ENCODE measurements at places on chromosomes 11 and 22.

GRCh38 chr11:59283311-59283710 is 70.6 kb upstream of the MPEG1 start:
- no peaks in the 10 kb centered on the region for H3K36me3 ChIP-seq
- DNase-seq, result no peak
- H3K27ac ChIP-seq, result no peak overlapping the region
- H3K4me1 ChIP-seq, result peaks cover 1% of the 10 kb centered on the region
- no peak overlapping the region for H3K4me3 ChIP-seq
- no peaks in the 10 kb centered on the region for H3K27me3 ChIP-seq

DNA sequence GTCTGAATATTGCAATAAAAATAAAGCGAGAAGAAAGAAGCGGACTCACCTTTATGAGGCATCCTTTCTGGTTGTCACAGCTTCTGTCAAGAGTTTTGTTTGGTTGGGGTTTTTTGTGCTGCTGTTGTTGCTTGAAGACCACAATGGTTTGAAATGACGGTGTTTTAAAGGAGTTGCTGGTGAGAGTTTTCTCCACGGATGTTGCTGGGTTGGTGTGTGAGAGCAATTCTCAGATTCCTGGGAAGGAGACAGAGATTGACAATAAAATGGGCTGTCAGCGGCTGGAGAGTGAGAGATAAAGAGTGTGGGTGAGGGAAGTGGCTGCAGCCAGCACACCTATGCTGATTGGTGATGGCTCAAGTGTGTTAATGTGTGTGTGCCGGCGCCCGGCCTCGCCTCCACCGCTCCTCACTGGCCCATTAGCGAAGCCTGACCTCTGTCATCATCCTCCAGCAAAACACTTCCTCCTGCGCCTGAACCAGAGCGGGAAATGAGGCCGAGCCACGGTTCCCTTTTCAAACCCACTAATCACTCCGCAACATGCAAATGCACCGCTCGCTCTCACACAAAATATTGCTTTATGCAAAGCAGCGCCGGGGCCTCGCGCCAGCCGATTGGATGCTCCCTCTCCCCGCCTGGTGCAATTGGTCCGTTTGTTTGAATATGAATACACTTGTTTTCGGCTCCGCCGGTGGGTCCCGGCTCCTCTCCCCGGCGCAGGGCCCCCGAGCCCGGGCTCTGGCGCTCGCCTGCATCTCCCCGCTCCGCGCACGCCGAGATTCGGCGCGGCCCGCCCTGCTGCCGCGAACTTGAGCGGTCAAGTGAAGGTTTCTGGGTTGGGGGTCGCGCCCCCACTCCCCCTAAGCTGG is at the start of gene PAX6:
TSS of gene PAX6 (minus strand) at position 544 of the 869 bp plus-strand sequence. CDS start 4,911 bp downstream, outside the sequence.
- H3K27ac ChIP-seq, result no peak within 1 kb of the TSS
- no peaks in the 10 kb centered on the region for H3K36me3 ChIP-seq
- no peaks in the 10 kb centered on the region for H3K4me1 ChIP-seq
- peak within 1 kb of the TSS; percentile 28 for H3K4me3 ChIP-seq

- DNase-seq, result no peak
- H3K27me3 ChIP-seq, result no peaks in the 10 kb centered on the region
- H3K36me3 ChIP-seq, result no peaks in the 10 kb centered on the region
- no peak overlapping the region for H3K27ac ChIP-seq
- H3K4me3 ChIP-seq, result no peak overlapping the region
- no peaks in the 10 kb centered on the region for H3K4me1 ChIP-seq
Measured at GRCh38 chr22:37943136-37943824, 10.1 kb downstream of the C22orf23 start.

DNA sequence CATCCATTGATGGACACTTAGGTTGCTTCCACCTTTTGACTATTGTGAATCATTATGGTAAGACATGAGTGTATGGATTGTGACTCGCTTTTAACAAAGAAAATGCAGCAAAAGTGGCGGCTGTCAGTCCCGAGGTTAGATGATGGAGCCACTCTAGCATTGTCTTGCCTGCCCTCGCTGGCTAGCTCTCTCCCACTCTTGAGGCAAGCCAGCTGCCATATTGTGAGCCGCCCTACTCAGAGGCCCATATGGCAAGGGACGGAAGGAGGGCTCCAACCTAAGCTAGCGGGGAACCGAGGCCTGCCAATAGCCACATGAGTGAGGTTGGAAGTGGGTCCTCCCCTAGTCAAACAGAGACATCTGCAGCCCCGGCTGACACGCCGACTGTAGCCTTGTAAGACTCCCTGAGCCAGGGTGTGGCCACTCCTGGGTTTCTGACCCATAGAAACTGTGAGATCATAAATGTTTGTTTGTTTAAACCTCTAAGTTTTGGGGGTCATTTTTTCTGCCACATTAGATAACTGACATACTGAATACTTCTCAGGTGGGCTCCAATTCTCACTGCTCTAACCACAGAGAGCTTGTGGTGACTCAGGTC is 160.2 kb downstream of the LDLRAD3 start:
- H3K36me3 ChIP-seq, result no peaks in the 10 kb centered on the region
- H3K4me3 ChIP-seq, result no peak overlapping the region
- H3K27ac ChIP-seq, result no peak overlapping the region
- no peaks in the 10 kb centered on the region for H3K4me1 ChIP-seq

- H3K27ac ChIP-seq, result no peak overlapping the region
- no peaks in the 10 kb centered on the region for H3K4me1 ChIP-seq
- no peak for DNase-seq
- no peaks in the 10 kb centered on the region for H3K36me3 ChIP-seq
- no peak overlapping the region for H3K4me3 ChIP-seq
Measured at GRCh38 chr11:4195909-4196308, 101.3 kb downstream of the RRM1 start.

DNA sequence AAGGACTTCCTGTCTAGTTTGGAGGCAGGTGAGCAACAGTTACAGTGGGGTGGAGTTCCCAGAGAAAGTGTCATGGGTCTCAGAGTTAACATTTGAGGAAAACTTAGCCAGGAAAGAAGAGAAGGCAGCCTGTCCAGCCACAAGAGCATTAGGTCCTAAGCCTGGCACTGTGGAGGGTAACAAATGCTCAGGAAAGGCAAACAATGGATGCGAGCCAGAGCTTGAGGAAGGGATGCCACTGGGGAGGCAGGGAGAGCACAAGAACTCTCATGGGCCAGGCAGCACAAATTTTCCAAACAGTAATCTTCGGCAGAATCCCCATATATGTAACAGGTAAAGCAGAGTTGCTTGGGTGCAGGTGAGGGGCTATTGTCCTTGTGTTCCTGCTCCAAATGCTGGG is 8.0 kb upstream of the SERPIND1 start:
- H3K36me3 ChIP-seq, result no peaks in the 10 kb centered on the region
- no peak overlapping the region for H3K27ac ChIP-seq
- no peaks in the 10 kb centered on the region for H3K4me1 ChIP-seq
- no peaks in the 10 kb centered on the region for H3K27me3 ChIP-seq
- no peak for DNase-seq
- no peak overlapping the region for H3K4me3 ChIP-seq

DNA sequence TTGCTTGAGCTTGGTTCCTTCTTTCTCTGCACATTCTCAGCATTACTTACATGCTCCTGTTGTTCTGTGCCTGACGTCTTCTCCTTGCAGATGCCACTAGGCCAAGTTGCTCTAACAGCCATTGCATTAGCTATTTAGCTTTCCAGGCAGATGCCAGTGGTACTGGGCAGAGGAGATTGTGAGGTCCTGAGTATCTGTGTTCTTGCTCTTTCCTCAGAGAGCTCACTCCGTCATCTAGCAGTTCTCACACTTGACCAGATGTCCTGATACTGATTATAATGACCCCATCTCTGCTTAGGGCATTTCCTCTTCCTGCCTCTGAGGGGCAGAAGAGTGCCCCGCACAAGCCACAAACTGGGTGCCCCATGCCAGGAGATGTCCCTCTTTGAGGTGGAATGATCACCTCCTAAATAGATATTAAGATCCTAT is 30.7 kb downstream of the ARHGAP1 start:
- no peaks in the 10 kb centered on the region for H3K27me3 ChIP-seq
- no peak for DNase-seq
- H3K4me3 ChIP-seq, result no peak overlapping the region
- peaks cover 5% of the 10 kb centered on the region for H3K4me1 ChIP-seq

GRCh38 chr22:21094911-21095772 is 49.4 kb downstream of the LRRC74B start:
- no peaks in the 10 kb centered on the region for H3K36me3 ChIP-seq
- H3K4me3 ChIP-seq, result no peak overlapping the region
- H3K27ac ChIP-seq, result no peak overlapping the region
- H3K27me3 ChIP-seq, result no peaks in the 10 kb centered on the region

GRCh38 chr11:80315200-80315599 is 874.4 kb upstream of the TENM4 start:
- DNase-seq, result no peak
- no peak overlapping the region for H3K4me3 ChIP-seq
- no peaks in the 10 kb centered on the region for H3K36me3 ChIP-seq
- H3K4me1 ChIP-seq, result no peaks in the 10 kb centered on the region

- DNase-seq, result no peak
- no peak overlapping the region for H3K27ac ChIP-seq
- H3K36me3 ChIP-seq, result no peaks in the 10 kb centered on the region
- H3K4me3 ChIP-seq, result no peak overlapping the region
- no peaks in the 10 kb centered on the region for H3K4me1 ChIP-seq
Measured at GRCh38 chr22:31210556-31211421, 1.3 kb upstream of the LIMK2 start.

DNA sequence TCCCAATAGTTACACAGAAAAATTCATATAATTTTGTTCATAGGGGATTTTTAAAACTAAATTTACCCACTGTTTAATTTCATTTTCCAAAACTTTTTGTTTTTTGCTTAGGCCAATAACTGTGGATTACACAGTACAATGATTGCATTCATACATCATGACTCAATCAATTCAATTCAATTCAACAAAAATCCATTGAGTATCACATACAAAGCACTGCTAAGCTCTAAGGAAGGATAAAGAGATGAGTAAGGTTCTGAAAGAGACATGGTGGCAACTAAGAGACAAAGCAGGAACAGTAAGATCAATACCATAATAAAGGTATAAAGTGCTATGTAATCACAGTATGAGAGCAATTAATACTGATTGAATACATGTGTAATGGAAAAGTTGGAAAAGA is 9.4 kb upstream of the LAYN start:
- H3K27me3 ChIP-seq, result no peaks in the 10 kb centered on the region
- DNase-seq, result no peak
- H3K36me3 ChIP-seq, result no peaks in the 10 kb centered on the region
- no peak overlapping the region for H3K27ac ChIP-seq
- H3K4me1 ChIP-seq, result no peaks in the 10 kb centered on the region

- no peak overlapping the region for H3K4me3 ChIP-seq
- H3K27me3 ChIP-seq, result no peaks in the 10 kb centered on the region
- no peak for DNase-seq
- no peaks in the 10 kb centered on the region for H3K4me1 ChIP-seq
Measured at GRCh38 chr11:58726737-58727414, 4.9 kb downstream of the GLYAT start.

GRCh38 chr11:134576721-134577171 is 164.7 kb upstream of the B3GAT1 start:
- H3K27ac ChIP-seq, result no peak overlapping the region
- no peak overlapping the region for H3K4me3 ChIP-seq
- DNase-seq, result peak; percentile 57
- no peaks in the 10 kb centered on the region for H3K36me3 ChIP-seq

DNA sequence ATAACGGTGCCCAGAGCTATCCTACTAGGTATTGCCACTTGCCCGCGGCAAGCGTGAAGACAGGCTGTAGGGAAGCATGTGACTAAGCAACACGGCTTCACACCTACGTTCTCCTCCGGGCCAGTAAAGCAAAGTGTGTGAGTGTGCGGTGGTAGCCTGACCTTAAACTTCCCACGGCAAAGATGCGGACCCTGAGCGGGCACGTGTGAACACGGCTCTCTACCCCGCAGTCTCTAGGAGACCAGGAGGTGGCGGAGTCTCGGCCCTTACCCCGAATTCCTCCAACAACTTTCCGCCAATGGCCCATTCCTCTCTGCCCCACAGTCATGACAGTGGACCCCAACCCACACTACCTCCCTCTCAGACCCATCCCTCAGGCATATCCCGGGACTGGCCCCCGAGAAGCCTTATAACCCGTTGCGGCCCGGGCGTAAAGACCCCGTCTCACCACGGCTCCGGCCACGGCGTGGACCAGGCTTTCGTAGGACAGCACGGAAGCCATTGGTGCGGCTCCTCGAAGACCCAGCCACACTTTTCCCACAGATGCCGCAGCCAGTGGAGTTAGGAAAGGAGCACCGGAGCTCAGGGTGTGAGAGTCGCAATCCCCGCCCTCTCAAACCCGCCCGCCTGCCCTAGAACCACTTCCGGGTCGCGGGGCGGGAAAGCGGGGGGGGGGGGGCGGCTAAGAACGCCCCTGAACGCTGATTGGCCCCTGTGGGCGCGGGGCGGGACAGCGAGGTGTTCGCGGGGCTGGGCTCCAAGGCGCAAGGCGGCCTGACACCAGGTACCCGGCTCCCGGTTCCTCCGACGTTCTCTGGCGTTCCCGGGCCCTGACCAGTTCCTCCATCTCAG is at the start of gene SLC25A17:
TSS of gene SLC25A17 (minus strand) at position 600 of the 852 bp plus-strand sequence. CDS start at position 502, 98 bp downstream.
- H3K4me3 ChIP-seq, result peak within 1 kb of the TSS; percentile 82
- no peaks in the 10 kb centered on the region for H3K27me3 ChIP-seq
- peak; percentile 90 for DNase-seq
- peaks cover 4% of the 10 kb centered on the region for H3K4me1 ChIP-seq
- H3K36me3 ChIP-seq, result no peaks in the 10 kb centered on the region

DNA sequence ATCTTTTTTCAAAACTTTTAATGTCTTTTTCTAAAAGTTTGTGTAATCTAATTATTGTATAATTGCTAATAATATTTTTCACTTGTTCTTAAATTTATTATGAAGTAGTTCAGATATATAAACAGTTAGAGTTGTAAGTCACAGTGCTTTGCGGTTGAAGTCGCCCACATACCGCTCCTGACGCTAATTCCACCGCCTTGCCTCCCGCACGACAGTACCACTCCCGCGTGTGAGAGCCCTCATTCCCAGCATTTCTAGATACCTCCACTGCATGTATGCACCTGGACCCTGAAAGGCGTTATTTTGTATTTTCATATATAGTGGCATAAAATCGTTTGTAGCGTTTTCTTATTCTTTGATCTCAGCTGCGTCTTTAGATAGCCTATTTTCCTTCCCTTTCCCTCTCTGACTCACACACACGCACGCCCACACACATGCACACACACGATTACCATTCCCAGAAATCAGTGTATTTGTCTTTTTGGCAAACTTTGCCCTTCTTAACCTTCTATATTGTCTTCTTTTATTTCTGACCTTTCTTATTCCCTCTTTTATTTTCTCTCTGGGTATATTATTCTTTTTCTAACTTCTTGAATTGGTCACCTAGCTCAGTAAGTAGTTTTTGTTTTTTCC is 56.4 kb upstream of the PITPNB start:
- DNase-seq, result no peak
- no peak overlapping the region for H3K4me3 ChIP-seq
- no peaks in the 10 kb centered on the region for H3K27me3 ChIP-seq

- peaks cover 28% of the 10 kb centered on the region for H3K36me3 ChIP-seq
- no peak overlapping the region for H3K27ac ChIP-seq
- H3K4me3 ChIP-seq, result no peak overlapping the region
Measured at GRCh38 chr22:20799449-20799848, 25.5 kb downstream of the SERPIND1 start.
